ENCODE measurements at places on chromosomes 16 and 17.

DNA sequence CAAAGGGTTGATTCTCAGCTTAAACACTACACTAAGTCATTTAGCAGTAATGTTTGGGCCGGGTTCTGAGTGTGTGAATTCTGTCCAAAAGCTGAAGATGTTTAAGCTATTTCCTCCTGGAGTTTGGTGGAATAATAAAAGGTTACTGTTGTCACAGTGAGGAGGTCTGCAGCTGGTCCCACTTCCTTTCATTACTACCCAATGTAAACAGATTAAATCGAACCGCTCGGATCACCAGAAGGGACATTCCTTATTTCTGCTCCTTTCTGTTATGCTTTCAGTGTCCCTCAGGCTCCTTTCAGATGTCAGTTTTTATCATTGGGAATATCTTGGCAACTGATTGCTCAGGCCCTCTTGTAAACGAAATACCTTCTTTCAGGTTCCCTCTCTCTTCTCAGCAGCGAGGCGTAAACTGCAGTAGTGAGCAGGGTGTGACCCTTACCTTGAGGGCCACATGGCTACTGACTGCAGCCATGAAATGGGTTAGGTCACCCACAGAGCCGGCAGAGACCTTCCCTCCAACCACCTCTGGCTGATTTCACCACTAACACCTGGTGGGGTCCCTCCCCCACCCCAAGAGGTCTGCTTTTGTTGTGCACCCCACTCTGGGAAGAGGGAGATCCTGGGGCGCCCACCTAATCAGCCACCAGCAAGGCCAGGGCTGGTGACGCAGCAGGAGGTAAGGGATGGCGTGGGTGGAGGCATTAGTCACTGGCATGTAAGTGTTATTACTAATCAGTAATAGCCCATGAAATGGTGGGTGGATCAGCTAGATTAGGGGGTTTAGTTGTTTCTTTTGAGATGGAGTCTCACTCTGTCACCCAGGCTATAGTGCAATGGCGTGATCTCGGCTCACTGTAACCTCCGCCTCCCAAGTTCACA, 117.6 kb downstream of the VPS53 start:
- DNase-seq: peak; percentile 27

- no peak for DNase-seq
Observed at GRCh38 chr16:51989637-51990230, 557.2 kb downstream of the TOX3 start.

DNA sequence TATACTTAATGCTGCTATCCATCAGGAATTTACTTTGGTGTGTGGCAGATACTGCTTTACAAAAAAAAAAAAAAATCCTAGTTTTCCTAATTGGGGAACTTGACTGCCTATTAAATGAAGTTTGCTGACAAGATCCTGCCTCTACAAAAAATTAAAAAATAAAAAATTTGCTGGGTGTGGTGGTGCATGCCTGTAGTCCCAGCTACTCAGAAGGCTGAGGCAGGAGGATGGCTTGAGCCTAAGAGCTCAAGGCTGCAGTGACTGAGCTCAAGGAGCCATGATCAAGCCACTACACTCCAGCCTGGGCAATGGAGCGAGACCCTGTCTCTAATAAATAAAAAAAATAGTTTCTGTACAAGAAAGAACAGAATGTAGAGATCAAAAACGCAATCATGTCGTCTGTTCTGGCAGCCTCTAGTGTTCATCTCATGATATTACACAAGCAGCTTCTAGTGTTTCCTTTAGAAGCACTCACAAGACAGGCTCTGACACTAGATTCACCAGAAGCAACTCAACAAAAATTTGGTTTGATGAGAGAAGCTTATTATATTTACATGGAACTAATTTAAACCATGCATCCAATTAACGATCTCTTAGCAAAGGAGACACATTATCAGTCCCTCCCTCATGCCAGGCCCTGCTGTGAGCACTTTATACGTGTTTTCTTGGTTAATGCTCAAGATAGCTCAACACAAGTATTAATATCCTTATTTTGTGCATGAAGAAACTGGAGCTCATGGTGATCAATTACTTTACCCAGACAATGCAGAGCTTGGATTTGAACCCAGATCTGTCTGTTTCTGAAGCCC, 6.8 kb upstream of the KRTAP17-1 start:
- peak; percentile 49 for DNase-seq

DNA sequence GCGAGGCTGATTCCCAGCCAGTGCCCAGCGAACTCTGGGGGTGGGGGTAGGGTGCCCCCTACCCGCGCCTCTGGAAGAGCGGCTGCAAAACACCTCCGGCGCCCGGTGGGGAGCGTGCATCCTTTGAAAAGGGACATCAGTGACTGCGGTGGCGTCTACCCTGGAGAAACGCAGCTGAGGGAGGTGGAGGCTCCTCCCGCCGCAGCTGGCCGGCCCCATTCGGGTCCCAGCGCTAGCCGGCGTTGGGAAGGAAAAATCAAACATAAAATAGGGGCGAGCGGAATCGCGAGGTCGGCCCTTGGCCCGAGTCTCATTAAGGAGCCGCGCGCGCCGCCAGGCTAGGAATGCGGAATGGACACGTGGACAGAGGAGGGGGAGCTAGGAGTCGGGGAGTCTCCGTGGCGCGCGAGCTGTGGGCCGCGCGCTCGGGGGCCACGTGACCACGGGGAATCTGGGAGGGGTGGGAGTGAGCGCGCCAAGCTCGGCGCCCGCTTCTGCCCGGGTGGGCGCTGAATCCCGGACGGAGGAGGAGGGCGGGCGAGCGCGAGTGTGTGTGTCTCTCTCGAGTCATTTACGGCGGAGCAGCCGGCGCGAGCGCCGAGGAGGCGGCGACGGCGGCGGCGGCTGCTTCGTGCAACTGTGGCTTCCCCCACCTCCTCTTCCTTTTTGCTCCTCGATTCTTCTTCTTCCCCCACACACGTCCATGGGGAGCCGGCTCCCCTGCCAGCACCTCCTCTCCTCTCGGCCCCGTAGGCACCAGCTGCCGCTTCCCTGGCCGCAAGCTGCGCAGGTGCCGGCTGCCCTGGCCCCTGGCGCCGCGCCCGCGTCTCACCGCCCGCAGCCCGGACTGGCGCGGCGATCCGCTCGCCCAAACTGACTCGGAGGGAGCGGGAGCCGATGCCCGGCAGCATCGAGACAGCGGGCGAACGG, at the start of gene TMEM132E:
TSS of gene TMEM132E (plus strand) at position 566 of the 930 bp plus-strand sequence. CDS start 1,495 bp downstream, outside the sequence.
- peak; percentile 50 for DNase-seq

DNA sequence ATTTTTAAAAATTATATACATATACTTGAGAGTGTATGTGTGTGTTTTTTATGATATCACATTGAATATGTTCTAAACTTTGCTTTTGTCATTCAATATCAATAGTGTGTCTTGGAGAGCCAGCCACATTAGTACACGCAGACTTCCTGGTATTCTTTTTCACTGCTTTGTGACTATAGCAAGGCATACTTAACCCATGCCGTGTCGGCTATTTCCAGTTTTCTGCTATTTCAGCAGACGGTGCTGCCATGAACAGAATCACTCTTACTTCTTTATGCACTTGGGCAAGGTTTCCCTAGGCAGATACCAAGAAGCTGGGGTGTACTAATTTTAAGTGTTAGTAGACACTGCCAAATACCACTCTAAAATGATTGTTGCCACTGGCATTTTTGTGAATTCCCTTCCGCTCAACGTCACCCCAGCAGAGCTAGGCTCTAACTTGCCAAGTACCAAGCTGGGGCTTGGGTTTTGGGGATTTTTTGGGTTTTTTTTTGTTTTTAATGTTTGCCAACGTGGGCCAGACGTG, 134.9 kb downstream of the SOCS1 start:
- DNase-seq: no peak

GRCh38 chr16:30895627-30896260, 670 bp upstream of the CTF1 start:
- DNase-seq: no peak

- DNase-seq: peak; percentile 91
Observed at GRCh38 chr17:7561028-7561575, 617 bp upstream of the SENP3 start.

DNA sequence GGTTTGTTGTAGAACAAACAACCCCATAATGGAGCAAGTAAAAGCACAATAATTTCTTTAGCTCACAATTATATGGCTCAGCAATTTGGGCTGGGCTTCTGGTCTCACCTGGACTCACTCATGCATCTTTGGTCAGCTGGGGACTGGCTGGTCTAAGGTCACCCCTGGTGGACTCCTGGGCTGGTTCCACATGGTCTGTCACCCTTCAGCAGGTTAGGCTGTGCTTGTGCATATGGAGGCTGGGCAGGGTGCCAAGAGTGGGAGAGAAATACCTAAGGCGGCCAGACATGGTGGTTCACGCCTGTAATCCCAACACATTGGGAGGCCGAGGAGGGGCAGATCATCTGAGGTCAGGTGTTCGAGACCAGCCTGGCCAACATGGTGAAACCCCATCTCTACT, 27.0 kb upstream of the SMURF2 start:
- DNase-seq: no peak

- DNase-seq: no peak
Observed at GRCh38 chr16:74942566-74942965, 42.4 kb downstream of the WDR59 start.

DNA sequence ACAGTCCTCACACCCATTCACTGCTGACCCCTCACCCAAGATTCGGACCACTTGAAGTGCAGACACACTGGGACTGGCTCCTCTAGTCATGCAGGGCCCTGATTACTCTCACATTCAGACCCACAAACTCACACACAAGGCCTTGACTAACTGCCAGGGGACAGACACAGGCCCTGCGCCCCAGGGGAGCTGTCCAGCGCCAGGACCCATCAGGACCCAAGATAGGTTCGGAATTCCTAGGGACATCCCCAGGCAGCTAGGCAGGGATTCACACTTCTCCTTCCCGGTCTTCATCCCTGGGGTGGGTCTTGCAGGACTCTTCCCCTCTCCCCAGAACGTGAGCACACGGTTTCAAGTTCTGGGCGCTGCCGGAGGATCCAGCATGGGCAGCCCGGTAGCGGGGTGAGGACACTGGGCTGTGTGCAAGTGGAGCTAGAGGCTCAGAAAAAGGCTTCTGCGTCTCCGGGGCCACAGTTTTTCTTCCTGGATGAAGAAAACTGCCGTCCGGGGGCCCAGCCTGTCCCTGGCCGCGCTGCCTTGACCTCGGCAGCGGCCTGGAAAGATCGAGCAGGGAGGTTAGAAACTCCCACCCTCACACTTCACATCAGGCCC, 1.6 kb downstream of the SEZ6 start:
- no peak for DNase-seq

DNA sequence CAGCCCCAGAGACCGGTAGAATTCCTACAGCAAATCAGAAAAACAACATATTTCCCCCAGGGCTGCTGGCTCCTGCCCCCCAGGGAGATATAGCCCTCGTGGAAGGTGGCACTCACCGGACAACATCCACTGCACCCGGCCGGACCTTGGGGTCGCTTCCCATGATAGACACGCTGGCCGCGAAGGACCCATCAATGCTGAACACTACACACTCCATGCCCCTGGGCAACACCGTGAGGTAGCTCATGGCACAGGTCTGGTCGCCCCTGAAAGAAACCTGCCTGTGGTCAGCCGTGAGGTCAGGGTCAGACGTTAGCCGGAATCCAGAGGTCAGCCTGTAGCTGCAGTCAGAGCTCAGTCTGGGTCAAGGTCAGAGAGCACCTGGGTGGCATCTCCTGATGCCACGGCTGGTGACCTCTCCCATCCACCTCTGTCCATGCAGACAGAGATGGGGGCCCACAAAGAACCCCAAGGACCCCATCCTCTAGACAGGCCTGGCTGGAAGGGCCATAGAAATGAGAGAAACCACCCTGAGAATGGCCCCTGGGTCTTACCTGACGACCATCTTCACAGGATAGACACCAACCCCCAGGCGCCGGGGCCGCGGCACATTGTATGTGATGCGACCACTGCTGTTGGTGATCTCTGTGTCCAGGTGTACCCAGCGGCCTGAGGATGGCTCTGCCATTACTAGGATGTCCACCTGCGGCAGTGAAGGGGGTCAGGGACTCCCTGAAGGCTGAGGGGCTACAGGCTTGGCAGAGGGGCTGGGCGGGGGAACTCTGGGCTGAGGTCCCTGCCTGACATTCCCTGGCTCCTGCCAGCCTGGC, 19.6 kb downstream of the PIMREG start:
- DNase-seq: no peak

DNA sequence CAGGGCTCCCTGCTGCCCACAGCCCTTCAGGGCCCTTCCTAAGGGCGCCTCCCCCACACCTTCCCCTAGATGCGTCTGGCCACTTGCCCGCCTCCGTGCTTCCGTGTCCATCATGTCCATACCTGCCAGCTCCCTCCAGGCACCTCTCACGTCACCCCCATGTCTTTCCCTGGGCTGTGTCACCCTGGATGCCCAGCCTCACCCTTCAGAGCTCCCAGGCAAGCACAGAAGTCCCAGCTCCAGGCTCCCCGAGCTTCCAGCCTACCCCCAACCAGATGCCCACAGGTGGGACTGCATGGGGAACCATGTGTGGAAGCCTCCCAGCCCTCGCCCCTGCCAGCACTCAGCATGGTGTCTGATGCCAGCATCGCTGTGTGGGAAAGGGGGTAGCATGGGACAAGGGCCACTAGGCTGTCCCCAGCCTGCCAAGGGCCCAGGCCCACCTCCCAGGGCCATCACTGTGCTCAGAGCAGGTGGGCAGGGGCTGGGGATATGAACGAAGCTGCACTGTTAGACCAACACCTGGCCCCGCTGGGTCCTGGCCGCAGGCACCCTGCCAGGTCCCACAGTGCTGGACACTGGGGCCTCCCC, 1.9 kb upstream of the AXIN1 start:
- DNase-seq: no peak

GRCh38 chr16:65136681-65137080, 14.8 kb upstream of the CDH11 start:
- no peak for DNase-seq

- no peak for DNase-seq
Observed at GRCh38 chr17:18966831-18967624, 15.1 kb downstream of the SLC5A10 start.

DNA sequence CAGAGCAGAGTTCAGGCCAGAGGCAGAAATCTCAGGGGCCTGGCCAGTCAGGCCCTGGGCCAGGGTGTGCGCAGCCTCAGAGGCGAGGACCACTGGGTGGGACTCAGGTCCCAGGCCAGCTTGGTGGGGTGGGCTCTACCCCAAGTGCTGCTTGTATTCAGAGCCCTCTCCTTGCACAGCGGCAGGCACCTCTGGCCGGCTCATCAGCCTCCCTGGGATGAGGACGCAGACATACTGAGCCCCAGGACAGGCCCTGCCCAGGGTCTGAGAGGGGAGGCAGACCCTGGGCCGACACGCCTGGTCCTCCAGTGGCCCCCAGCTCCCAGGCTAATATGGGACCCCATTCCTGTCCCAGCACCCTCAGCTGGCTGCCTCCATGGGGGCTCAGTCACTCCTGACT, 7.6 kb upstream of the IL27 start:
- no peak for DNase-seq

DNA sequence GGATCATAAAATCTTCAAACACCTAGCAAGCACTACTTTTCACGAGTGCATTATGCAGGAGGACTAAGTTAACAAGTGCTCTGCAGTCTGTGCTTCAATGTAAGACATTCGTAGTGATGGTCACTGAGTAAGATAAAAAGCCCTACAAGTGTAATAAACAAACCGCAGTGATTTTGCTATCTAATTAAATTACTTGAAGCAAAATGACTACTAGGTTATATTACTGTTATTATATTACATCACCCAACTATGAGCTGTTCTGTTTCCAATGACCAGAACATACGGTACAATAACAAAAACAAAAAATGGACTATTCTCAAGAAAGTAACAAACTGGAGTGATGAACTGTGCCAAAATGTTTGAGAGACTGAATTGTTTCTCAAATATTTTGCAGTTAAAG, 11.2 kb downstream of the KLHL10 start:
- DNase-seq: no peak
